Memory B cell (primary cell): ENCODE measurements at places on chromosomes 7 and 10.

GRCh38 chr7:140165422-140165821, 11.4 kb downstream of the KDM7A start:
- no peak for DNase-seq

DNA sequence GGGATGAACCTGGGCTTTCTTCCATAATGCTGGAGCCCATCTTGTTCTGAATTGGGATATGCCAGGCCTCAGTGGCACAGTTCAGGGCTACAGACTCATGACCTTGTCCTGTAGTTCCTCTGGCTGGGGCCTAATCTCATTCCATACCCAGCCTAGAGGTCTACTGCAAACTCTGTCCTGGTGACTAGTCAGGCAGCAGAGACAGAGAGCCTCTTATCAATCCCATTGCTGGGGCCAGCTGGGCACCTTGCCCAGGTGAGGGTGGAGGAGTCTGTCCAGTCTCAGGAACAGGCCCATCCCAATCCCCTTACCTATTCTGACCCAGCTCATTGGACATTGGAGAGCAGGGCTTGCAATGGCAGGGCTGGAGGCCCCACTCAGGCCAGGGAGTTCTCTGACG, 28.0 kb upstream of the COMTD1 start:
- no peak for DNase-seq

GRCh38 chr10:101961591-101962498, 94.1 kb downstream of the ARMH3 start:
- DNase-seq: no peak

DNA sequence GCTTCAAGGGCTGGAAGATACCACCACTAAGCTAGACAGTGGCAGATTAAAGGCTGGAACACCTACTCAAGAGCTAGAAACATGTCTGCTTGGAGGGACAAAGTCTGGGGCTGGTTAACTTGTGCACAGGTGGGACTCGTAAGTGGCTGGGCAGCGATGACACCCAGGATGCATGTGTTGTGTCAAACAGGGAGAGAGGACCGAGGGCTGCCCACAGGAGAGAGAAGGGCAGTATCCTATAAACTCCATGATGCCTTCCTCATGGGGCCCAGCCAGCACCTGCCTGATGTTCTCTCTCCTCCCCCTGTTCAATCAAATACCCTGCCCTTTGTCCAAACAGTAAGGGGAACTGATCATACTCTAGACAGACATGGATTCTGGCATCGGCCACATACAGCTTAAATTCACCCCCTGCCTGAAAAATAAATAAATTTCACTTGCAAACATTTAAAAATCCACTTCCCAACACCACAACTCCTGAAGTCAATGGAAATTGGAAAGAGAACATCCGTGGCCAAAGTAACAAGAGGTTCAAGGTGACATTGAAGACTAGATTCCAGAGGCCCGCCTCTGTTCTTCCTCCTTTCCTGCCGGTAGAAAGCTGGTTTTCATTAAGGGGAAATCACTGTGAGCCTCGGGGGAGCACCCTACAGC, 50.6 kb downstream of the CHST15 start:
- DNase-seq: no peak

DNA sequence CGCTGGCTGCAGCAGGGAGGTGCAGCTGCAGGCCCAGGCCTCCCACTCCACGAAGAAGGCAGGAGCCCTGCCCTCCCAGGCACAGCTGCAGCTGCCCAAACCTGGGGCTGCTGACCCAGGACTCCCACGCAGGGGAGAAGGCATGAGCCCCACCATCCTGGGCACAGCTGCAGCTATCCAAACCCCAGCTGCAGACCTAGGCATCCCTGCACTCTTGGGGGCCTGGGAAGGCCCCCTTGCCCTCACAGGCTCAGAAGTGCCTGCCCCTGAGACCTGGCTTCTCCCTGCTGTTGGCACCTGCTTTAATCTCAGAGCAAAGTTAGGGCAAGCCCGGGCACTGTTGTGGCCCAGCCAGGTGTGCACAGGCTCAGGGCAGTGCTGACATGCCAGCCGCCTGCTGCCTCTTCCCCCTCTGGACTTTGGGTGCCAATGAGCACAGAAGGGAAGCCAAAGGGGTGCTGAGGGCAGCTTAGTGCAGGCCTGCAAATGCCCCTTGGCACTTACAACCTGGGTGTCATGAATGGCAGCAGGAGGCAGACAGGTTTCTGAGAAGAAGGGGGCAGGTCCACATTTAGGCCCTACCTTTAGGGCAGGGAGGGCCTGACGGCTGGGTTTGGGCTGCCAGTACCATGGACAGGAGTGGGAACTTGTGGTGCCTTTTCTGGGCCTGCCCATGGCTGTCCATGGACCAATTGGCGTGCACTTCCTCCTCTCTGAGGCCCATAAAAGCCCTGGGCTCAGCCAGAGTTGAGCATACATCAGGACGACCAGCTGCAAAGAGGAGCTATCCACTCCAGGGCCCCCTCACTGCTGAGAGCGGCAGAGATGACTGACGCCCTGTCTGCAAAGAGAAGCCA, 31.1 kb downstream of the CRTAC1 start:
- DNase-seq: no peak

- peak; percentile 36 for DNase-seq
These were observed 94.0 kb downstream of the SLC37A3 start for GRCh38 chr7:140304191-140304799.

GRCh38 chr10:69959911-69960310, 92.7 kb upstream of the MACROH2A2 start:
- DNase-seq: no peak
